Substantia nigra (tissue), 51 donors: ENCODE measurements at places on chromosomes 2 and 18.

- no peak for DNase-seq
These were observed 50.0 kb downstream of the RHBDD1 start for GRCh38 chr2:226885769-226886435.

- no peak for DNase-seq
These were observed 72.8 kb downstream of the DYSF start for GRCh38 chr2:71526141-71526540.

DNA sequence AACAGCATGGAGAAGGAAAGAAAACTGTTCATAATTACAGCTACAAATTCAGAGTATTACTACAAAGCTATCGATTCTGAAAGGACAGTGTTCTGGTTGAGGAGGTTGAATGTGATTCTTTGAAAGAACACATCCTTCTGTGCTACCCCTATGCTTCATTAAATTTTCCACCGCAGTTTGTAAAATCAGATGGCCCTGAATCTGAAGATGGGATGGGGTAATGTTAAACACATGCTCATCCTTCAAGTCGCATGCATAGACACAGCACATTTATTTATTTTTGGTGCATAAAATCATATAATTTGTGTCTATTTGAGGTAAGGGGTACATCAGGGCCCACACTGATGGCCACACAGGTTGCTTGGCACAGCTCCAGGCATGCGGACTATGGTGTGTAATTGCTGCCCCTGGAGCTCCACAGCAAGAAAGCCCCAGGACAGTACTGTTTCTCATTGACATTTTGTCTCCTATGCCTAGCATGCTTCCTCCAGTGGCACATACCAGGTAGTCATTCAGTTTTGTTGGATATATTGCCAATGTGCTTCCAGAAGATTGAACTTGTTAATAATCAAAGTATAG, 238.8 kb upstream of the TANK start:
- no peak for DNase-seq

GRCh38 chr2:219434718-219435525, at the start of gene SPEG:
SPEG (plus strand) TSS chr2:219434843; CDS start chr2:219434978, 135 bp downstream.
- no peak for DNase-seq

GRCh38 chr2:9266711-9267110, 60.1 kb downstream of the ASAP2 start:
- DNase-seq = no peak

- DNase-seq = no peak
These were observed 187.7 kb downstream of the LOXHD1 start for GRCh38 chr18:46469186-46469915.

DNA sequence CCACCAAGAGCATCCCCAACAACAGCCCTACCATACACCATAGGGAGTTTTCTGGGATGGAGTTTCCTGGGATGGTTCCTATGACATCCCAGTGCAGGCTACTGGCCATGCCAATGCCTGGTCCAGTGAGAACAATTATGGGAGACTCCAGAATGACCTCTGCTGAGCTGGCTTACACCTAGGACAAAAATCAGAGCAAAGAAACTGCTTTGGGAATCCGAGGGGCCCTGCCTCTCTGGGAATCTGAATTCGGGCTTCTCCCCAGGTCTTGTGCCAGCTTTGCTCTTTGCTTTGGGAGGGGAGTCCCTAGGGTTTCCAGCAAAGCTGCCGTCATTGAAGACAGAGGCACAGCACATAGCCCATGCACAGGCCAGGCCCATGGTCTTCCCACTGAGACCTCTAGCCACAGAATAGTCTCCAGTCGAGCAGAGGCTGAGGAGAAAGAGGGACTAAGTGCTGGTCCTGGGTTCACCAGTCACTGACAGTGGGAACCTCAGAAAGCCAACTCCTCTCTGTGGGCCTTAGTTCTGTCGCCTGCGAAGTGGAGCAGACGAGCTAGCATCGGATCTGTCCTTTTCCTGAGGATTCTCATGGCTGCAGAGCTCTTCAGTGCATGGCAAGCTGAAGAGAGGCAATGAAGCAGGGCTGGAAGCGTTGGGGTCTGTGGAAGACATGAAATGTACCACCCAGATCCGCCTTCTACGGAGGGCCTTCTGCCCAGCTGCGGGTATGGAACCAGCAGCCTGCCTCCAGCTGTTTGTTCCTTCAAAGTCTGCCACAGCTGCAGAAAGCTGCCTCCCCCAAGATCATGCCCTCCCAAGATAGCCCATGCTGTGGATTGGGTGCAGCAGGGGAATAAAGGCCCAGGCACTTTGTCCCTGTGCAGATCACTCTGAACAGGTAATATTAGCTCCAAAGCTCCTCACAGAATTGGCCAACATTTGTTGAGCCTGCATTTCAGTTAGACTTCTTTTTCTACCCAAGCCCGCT, 11.2 kb upstream of the LBH start:
- no peak for DNase-seq

- DNase-seq = no peak
These were observed 111.7 kb downstream of the BABAM2 start for GRCh38 chr2:28002181-28002580.

- no peak for DNase-seq
These were observed 67.3 kb downstream of the TMEM18 start for GRCh38 chr2:609881-610280.

GRCh38 chr18:34153711-34154110, 71.0 kb downstream of the NOL4 start:
- DNase-seq = no peak
